Hypothalamus (tissue), 51 donors: ENCODE measurements at places on chromosomes 12 and 14.

DNA sequence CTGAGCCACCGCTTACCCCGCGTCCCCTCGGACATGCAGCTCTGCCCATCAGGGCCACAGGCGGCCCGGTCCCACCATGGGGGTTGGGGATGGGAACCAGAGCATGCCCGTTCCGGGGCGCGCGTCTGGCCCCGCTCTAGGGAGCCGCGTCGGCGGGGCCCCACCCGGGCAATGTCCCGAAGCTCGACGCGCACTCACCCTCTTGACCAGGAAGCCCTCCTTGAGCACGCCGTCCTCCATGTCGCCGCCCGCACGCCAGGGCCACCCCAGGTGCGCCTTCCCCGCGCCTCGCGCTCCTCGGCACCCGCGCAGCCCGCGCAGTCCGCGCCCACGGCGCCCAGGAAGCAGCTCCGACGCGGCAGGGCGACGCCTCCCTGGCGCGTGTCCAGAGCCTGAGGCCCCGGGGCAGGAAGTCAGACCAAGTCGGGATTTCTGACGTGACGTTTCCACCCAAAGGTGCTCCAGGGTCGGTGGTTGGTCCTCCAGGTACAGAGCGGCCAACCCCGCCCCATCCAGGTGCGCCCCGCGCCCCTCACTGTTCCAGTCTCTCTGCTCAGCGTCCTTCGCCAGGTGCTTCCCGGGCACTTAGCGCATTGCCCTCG, at the start of gene PLEK2:
Gene PLEK2 (minus strand): TSS at position 346 of the 602 bp plus-strand sequence. CDS start 106 bp downstream, at position 240.
- no peak for DNase-seq

DNA sequence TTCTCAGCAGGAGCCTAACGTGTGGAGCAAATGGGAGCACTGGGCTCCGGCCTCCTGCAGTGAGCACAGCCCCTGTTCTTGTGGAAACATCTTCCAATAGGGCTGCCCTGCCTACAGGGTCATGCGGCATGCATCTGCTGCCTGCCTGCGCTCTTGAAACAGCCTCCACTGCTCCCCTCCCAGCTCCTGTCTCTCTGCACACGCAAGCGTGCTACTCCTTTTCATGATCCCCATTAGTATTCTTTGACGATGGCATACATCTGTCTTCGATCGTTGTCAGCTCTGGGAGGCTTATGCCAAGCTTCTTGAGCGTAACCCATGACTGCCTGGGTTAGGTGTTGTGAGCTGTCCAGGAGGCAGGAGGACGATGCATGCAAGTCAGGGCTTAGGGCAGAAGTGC, 23.1 kb downstream of the NTF3 start:
- no peak for DNase-seq

DNA sequence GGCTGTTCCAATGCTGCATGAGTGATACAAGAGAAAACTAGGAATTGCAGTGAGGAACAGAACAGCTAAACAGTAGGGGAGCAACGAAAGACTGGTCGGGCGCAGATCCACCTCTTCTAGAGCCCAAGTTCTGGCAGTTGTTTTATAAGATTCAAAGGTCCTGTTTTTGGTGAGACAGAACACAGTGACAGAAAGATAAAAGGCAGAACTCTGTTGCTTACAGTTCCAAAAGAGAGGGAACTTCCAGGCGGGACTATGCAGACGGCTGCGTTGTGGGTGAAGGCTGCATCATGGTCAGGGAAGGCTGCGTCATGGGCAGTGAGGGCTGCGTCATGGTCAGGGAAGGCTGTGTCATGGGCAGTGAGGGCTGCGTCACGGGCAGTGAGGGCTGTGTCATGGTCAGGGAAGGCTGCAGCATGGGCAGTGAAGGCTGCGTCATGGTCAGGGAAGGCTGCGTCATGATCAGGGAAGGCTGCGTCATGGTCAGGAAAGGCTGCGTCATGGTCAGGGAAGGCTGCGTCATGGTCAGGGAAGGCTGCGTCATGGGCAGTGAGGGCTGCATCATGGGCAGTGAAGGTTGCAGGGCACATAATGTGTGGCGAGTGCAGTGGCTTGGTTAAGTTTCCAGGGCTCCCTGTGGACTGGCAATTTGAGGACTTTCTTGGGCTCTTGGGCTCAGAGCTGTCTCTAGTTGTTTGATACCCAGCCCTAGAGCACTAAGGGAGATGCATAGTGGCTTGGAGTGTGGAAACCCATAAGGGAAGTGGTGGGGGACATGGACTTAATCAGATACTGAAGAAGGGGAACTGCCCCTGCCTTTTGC, 619.9 kb downstream of the AACS start:
- DNase-seq, result no peak

DNA sequence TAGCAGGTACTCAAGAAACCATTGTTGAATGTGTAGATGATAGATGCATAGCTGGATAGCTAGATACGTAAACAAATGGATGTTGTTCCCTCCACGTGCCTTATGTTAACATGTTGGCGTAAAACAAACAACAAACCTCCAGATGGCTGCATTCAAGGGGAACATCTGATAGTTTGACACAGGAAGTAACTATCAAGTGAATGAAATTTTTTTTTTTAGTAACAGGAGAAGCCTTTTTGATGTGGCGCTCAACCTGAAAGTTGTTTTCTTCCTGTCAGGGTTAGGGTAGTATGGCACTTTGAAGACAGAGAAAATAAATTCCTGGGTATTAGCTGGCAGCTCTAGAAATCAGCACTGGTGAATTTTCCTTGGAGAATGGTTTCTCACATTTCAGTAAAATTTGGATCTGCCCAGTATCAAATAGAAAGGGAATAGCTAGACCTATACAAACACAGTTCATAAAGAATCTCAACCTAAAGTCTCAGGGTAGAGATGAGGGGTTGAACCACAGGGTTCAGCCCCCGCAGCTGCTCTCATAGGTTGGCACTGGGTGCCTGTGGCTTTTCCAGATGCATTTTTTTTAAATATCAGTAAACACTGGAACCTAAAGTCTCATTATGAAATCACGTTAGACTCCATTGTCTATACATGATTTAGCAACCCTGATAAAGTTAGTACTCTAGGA, 18.8 kb upstream of the RAP1B start:
- no peak for DNase-seq

GRCh38 chr12:62227091-62227490, 33.1 kb upstream of the USP15 start:
- DNase-seq, result no peak

DNA sequence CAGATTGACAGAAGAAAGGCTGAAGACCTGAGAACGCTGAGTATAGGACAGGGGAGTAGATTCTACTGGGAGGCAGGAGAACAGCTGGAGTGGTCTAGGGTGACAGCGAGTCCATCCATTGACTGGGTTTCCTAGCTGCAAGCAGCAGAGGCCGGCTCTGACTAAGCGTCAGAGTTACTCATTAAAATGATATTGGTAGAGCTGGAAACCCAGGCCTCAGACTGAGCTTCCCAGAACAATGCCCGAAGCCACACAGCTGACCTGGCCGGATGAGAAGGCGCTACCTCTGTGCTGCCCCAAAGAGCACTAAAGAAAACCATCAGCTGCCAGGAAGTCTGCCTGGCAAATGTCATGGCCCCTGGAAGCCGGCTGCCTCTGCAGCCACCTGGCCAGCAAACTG, 78.5 kb upstream of the FZD10 start:
- no peak for DNase-seq

- no peak for DNase-seq
Measured at GRCh38 chr12:9051158-9051550, 61.8 kb downstream of the KLRG1 start.

GRCh38 chr12:132561427-132562156, 48.8 kb downstream of the LRCOL1 start:
- DNase-seq, result no peak

- no peak for DNase-seq
Measured at GRCh38 chr12:133256321-133256720, 20.6 kb upstream of the ANHX start.

DNA sequence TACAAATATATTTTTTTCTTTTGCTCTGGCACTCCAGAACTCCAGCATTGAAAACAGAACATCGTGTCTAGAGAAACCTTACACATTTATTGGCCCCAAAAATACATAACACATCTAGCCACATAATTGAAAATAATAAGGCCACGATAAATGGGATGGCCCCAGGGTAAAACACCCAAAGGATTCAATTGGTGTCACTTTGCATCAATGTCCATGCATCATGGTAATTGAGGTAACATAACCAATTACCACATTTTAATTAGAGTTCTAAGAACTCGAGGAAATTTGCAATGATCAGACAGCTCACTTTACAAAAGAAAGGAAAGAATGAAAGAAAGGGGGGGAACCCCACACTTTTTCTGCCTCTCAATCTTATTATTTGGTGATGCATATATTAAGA, 151.8 kb upstream of the NPAS3 start:
- no peak for DNase-seq
